H54 (cell line): ENCODE measurements at places on chromosomes 16 and 17.

DNA sequence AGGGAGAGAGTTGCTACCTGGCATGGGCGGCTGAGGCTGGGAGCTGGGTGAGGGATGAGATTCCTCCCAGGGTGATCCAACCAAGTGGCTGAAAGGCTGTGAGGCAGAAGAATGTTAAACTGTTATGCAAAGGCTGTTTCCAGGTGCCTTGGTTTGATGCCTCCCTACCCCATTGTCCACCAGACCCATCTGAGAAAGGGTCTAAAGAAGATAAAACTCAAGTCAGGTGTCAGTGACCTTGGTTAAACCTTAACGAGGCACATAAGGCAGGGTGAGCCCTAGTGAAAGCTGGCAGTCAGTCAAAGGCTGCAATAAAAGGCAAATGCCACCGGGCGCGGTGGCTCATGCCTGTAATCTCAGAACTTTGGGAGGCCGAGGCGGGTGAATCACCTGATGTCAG lies 23.8 kb downstream of the LDHD start:
- DNase-seq = no peak

DNA sequence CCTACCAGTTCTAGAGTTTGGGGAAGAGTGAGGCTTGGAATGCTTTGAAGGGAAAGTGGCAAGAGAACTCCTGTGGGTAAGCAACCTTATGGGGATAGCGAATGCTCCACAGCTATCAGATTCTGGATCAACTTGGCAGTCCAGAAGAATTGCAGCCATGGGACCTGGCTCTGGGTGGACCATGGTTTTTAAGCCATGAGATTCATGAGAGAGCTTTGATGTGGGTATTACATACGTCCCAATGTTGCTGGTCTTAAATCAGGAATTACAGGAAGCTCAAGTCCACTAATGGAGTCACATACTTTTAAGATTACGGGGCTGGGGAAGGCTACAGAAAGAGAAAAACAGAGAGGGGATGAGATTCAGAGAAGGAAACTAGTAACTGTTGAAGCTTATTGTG lies 142.5 kb upstream of the ELAC2 start:
- DNase-seq = no peak

DNA sequence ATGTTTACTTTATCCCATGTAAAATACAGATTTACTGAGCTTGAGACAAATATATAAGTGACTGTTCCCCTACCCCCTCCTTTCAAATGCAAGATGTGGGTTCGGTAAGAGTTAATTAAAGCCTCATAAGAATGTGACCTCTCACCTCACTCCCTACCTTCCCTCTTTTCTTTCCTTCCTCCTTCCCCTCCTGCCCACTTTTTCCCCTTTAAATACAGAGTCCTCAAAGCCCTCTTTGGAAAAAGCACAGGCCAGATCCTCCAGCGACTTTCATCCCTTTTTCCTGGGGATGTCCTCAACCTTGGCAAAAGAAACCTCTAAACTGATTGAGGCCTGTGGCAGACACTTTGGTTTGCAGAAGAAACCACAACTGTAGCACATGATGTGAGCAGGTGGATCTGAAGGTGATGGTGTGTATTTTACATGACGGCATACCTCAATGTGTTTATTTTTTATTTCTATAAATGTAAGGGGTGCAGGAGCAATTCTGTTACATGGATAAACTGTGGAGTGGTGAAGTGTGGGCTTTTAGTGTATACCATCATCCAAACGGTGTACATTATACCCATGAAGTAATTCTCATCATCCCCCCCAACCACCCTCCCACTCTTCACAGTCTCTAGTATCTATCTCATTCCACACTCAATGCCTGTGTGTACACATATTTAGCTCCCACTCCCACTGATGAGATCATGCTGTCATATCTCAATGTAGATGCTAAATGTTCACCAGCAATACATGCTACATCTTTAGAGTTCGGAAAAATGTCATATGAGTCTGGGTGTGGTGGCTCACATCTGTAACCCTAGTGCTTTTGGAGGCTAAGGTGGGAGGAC lies 77.7 kb downstream of the XYLT1 start:
- DNase-seq = no peak

- no peak for DNase-seq
These were observed 401.2 kb downstream of the SEC14L1 start for GRCh38 chr17:77542011-77542410.

- DNase-seq = no peak
These were observed 1.5 kb upstream of the PRR29 start for GRCh38 chr17:63996430-63997182.

GRCh38 chr17:41403404-41404023 lies 6.1 kb upstream of the KRT31 start:
- DNase-seq = no peak

DNA sequence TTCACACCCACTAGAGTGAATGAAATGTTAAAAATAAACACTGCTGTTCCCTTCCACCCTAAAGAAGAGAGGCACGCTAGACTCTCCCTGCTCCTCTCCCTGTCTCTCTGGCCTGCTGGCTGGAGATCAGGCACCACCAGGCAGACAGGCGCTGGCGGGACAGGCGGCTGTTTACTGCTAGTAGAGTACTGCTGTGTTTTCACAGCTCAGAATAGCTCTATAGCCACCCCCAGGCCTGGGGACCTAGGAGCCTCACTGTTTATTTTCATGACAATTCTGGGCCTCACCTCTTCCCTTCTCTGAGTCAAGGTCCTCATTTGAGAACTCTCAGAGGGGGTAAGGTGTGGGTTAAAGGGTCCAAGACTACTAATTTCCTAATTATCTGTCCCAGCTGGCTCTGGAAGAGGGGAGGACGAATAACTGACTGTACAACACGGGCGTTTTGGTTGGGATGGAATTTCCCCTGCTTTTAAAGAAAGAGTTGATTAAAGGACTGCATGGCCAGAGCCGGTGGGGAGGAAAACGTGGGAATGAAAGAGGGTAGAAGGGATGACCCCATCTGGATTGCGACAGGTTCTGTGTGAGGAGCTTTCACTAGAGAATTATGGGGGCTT lies 9.0 kb upstream of the G6PC1 start:
- DNase-seq = no peak

DNA sequence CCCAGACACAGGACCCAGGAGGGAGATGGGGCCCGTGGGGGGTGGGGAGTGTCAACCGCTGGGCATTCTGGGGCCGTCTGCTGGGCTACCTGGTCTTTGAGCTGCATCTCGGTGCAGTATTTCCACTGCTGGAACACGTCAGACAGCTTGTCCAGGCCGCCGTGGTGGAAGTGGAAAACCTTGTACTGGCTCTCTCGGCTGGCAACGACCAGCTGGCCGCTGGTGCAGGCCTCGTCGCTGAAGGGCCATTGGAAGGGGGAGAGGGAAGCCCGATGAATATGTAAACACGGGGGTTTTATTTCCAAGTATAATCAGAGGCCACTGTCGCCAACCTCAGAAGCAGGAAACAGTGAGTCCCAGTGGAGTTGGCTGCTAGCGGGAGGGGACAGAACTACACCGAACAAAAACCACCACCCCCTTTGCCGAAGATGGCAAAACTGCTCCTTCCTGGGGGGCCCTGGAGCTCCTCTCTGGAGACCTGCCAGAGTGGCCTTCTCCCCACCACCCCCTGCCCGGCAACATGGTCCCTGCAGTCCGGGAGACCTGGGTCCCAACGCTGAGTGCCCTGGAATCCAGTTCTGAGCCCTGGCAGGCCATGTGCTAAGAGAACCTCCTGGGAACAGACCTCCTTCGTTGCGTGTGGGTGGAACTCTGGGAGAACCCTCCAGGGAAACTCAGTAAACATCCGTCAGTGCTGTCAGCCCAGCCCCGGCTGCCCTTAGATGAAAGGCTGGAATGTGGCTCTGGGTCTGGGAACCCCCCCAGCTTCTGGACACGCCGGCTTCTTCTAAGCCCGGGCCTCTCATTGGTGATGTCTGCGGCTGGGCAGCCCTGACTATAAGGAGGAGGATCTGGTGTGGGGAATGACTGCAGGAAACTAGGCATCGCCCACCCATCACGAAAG lies 84.1 kb downstream of the TBC1D16 start:
- no peak for DNase-seq
